ENCODE measurements at places on chromosomes 12 and 14.

- no peak for DNase-seq
These were observed 30.8 kb upstream of the HSPB8 start for GRCh38 chr12:119147847-119148448.

GRCh38 chr14:77458249-77458950, 507 bp downstream of the AHSA1 start:
- peak; percentile 16 for DNase-seq

DNA sequence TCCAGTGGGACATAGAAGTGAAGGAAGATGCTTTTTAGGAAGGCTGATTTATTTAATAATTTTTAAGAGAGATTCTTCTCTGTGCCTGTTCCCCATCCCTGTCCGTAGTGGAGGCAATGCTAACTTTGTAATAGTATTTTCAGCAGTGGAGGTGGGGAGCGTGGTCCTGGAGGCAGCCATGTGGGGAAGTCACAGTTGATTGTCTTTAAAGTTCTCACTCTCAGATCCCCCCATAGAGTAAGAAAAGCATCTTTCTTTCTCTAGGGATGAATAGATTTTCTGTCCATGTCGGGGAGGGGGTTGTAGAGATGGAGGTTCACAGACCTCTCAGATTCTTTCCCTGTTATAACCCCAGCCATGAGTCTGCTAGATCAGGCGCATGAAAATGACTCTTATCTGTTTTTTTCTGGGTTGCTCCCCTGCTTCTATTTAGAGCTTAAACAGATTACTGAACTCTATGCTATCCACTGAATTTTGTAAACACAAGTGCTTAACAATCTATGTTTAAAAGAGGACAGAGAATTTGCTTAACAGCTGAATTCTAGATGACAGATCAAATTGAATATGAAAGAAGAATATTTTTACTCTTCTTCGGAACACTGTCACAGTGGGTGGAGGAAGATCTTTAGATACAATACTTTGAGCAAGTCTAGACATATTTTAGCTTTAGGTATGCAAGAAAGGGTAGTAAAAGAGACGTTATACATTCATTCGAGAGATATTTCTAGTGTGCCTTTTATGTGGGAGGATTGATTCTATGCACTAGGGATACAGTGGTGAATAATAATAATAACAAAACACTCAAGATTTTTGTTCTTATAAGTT, 25.3 kb downstream of the TMEM117 start:
- DNase-seq, result no peak

- no peak for DNase-seq
These were observed 83.0 kb upstream of the FAR2 start for GRCh38 chr12:29066011-29066588.

DNA sequence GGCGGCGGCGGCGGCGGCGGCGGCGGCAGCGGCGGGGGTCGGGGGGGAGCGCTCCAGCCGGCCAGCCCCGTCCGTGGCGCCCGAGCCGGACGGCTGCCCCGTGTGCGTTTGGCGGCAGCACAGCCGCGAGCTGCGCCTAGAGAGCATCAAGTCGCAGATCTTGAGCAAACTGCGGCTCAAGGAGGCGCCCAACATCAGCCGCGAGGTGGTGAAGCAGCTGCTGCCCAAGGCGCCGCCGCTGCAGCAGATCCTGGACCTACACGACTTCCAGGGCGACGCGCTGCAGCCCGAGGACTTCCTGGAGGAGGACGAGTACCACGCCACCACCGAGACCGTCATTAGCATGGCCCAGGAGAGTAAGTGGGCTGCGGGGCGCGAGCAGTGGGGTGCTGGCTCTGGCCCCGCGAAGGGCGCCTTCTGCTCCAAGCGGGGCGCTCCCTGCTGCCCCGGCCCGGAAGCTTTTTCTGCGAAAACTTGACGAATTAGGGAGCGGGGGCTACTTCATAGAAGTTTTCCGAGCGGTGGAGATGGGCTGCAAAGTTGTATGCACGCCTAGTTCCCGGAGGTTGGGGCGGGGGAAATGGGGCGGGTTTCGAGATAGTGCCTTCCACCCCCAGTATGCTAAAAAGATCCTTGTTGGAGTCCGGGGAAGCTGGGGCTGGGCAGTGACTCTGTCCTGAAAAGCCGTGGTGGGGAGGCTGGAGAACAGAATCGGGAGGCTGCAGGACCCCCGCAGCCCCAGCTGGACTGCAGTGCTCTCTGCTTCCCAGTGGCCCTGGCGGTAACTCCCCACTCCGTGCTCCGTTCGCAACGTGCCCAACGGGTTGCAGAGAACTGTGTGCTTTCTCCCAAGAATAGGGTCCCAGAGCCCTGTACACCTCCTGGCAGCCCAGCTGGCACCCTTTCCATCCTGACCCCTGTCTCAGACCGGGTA, 751 bp downstream of the GDF11 start:
- DNase-seq, result peak; percentile 64

DNA sequence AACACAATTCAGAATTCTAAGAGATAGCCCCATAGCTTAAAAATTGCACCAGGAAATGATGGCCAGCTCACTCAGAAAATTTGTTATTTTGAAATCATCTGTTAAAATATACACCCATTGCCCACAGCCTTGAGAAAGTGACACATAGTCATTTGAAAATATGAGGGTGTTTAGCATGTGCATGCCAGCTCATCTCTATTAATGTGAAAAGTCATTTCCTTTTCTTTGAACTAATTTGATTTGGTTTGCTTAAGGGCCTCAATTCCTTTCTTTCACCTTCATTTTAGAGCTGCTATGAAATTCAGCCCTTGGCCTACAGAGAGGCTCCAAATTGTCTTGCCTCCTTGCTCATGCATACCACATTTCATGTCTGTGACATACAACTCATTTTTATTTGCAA, 241.4 kb downstream of the PHLDA1 start:
- no peak for DNase-seq

- DNase-seq, result no peak
These were observed 1.5 kb downstream of the NPFF start for GRCh38 chr12:53505555-53506449.

DNA sequence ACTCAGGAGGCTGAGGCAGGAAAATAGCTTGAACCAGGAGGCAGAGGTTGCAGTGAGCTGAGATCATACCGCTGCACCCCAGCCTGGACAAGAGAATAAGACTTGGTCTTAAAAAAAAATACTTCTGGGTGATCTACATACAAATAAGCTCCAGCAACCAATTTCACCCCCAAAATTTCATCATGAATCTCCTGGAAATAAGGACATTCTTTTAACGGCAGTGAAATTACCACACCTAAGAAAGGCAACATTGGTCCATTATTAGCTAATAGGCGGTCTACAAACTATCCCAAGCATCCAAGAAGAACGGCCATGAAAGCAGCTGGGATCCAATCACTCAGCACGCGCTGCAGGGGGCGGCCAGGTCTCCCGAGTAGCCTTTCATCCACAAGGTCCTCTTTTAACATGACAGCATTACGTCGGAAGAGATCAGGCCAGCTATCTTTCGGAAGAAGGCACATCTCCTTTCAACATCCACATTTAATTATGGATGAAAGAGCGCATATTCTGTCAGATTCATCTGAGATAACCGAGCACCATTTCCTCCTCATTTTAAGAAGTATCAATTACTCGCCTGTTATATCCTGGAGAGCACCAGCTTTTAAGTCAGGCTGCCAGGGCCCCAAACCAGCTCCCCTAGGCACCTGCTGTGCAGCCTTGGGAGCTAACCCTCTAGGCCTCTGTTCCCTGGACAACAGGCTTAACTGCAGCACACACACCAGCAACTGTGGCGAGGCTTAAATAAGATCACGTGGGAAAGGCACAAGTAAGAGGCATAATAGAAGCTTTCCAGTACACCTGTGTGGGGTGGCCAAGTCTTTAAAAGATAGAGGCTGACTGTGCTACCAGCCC, 4.2 kb downstream of the SLC15A4 start:
- DNase-seq, result no peak

DNA sequence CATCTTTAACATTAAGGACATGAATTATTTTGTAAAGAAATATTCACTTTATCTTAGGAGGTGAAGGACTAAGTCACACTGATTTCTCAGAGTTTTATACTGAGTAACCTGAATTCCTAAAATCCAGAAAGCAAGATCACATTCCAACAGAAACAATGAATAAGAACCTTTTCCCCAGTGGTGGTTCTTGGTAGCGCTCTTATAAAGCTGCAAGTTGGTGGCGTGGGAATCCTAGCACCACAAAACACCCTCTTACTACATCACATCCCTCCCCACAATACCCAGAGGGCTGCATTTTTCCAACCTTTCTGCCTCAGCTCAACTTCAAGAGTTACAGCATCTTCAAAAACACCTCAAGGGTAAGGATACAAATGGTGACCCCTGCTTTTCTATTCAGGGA, 44.0 kb upstream of the SMUG1 start:
- no peak for DNase-seq

GRCh38 chr12:112524676-112525425, 106.1 kb downstream of the PTPN11 start:
- no peak for DNase-seq

- no peak for DNase-seq
These were observed at the start of gene SLC39A5 for GRCh38 chr12:56229916-56230431. TSS of gene SLC39A5 (plus strand) at chr12:56230051. CDS start at chr12:56231275, 1,224 bp downstream.

- no peak for DNase-seq
These were observed 142.3 kb downstream of the DICER1 start for GRCh38 chr14:95015046-95015445.

DNA sequence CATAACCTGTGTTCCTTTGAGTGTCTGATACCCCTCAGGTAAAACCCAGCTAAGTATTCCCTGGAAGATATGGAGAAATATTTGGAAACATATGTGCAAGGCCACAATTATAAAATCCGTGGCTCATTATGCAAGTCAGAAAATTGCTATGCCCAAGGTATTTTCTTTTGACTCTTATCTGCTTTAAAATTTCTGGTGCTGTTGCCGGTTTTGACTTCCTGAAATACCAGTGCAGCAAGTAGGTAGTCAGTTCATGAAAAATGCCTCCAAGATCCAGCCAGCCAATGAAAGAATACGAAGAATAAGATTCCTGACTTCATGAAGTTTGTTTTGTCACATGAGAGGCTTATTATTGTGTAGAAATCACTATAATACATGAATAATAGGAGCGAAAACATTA, 20.2 kb upstream of the FUT8 start:
- no peak for DNase-seq

GRCh38 chr12:90428465-90428864, 526.5 kb downstream of the CCER1 start:
- DNase-seq, result no peak

- DNase-seq, result no peak
These were observed 460.9 kb upstream of the SYT1 start for GRCh38 chr12:78403681-78404080.

- no peak for DNase-seq
These were observed 383.2 kb downstream of the AEBP2 start for GRCh38 chr12:19822476-19822875.

DNA sequence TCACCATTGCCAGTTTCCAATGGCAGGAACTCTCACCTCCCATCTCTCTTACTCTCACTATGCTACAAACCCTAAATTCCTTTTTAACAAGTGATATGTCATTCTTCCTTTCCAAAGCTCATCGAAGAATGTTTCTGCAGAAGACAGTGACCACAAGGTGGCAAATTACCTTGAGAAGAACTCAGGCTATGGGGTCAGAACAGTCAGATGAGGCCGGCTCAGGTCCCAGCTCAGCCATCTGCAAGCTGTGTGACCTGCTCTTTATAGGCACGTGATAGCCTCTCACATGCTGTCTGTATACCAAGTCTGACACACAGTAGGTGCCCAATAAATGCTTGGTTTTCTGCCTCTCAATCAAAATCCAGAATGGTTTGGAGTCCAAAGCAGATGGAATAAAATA, 80.7 kb downstream of the FOXN3 start:
- no peak for DNase-seq

- DNase-seq, result no peak
These were observed 139.8 kb downstream of the NEDD1 start for GRCh38 chr12:97046901-97047300.

DNA sequence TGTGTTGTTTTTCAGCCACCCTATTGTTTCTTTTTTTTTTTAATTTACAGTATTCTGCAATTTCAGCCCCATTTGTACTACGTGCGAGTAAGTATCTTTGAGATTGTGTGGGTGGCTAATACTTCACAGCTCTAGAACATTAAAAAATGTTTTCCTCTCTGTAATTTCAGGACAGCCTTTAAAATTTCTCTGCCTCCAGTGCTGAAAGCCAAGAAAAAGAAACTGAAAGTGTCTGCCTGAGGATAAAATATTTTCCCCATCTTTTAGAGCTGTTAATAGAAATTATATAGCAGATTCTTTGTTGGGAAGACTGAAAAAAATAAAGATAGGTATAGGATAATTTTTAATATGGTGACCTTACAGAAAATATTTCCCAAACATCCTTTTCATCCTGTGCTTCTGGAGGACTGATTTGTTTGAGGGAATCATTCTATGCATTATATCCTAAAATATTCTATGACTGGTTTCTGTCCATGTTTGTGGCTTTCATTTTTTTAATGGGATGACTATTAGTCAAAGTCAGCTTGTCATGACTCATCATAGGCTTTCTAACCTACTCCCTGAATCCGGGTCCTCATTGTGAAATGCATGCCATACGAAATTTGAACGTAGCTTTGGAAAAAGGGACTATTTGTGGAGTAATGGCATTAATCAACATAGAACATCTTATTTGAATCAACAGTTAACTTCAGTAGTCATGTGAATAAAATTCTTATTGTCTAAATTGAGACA, 10.8 kb upstream of the TCTN2 start:
- DNase-seq, result no peak

GRCh38 chr12:47362126-47362705, 282.5 kb upstream of the AMIGO2 start:
- no peak for DNase-seq

DNA sequence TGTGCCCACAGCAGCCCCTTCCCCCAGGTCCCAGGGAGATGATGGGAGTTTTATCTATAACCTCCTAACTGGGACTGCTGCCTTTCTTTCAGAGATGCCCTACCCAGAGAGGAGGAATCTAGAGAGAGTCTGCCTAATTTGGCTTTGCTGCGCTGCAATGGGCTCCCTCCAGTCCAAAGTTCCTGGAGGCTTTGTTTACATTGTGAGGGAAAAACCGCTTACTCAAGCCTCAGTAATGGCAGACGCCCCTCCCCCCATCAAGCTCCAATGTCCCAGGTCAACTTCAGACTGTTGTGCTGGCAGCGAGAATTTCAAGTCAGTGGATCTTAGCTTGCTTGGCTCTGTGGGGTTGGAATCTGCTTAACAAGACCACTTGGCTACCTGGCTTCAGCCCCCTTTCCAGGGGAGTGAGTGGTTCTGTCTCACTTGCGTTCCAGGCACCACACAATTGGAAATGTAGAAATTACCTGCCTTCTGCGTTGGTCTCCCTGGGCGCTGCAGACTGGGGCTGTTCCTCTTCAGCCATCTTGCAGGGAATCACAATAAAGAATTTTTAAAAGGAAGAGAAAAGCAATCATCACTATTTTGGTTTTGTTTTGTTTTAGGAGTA, 262.5 kb downstream of the FOXG1 start:
- no peak for DNase-seq

GRCh38 chr14:83548061-83548839, 1981.7 kb upstream of the FLRT2 start:
- DNase-seq, result no peak
